Aorta (tissue), 5 donors: ENCODE measurements at places on chromosomes 2 and 18. TPM values are rescaled to one million over a fixed set of nuclear protein-coding genes. Genes with fewer than 3 reads are reported as not detected.

- no peak for DNase-seq
Measured at GRCh38 chr2:239140346-239141020, 260.3 kb downstream of the HDAC4 start.

The MYOM1 gene
- 26.3 TPM for total RNA-seq

The LIPG gene
- total RNA-seq, result 9.1 TPM

DNA sequence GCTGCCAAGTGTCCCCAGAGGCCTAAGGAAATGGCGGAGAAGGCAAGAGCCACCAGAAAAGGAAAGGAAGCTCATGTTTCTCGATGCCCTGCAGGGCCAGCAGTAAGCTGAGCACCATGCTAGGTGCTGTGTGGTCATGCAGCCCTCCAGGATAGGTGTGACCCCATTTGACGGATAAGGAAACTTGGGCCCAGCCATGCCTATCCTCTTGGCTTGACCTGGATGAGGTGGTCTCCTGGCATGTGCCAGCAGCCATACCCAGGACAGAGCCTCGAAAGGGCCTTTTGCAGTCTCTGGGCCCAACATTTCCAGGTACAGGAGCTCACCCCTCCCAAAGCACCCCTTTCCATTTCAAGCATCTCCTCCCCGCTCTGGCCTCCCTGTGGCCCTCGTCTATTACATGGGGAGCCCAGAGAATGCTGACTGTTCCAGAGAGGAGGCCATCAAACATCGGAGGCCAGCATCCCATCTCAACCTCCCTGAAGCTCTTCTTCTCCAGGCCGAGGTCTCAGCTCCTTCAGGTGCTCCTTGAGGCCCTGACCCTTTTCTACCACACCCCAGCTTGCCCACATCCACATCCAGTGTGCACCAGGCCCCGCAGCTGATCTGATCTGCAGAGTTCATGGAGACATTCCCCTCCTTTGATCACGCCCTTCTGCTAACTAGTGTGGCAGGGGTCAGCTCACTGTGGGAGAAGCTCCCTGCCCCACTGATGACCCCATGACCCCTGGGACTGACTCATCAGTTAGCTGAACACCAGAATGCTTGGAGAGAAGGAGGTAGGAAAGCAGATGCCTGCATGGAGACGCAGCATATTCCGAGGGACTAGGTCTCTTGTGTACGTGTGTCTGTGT, 208.4 kb downstream of the TNS1 start:
- no peak for DNase-seq

DNA sequence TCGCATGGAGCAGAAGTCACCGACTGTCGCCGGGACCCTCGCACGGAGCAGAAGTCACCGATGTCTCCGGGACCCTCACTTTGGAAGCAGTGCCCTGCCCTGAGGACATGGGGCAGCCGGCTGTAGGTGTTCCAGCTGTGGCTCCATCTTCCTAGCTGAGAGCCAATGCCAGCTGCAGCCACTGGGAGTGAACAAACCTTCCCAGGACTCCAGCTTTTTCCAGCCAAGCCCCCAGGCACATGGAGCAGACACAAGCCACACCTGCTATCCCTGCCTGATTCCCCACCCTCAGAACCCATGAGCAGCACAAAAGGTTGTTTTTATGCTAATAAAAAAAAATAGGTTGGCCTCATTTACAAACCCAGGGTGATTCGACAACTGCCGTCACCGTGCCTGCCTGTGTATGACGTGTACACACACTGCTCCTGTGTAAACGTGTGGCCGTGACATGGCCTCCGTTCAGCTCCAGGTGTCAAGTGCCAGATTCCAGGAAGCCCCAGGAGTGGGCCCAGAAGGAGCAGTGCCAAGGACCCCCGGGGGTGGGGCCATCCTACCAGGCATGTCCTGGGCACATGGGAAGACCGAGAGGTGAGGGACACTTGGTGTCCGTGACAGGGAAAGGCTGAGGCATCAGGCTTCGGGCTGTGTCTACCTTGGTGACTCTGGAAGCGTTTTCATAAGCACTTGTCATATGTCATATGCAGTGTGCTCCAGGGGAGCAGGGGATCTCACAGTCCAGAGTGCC, 91.5 kb downstream of the EIPR1 start:
- no peak for DNase-seq

- no peak for DNase-seq
Measured at GRCh38 chr2:40243581-40244187, 208.2 kb downstream of the SLC8A1 start.

The ANKRD30B gene
- not detected for total RNA-seq

The RIT2 gene
- not detected for total RNA-seq

GRCh38 chr2:197803033-197803444, 1.4 kb upstream of the PLCL1 start:
- DNase-seq, result no peak

GRCh38 chr18:57837917-57838548, 34.9 kb upstream of the ATP8B1 start:
- no peak for DNase-seq

The RSAD2 gene
- total RNA-seq, result 8.9 TPM

The CPLX4 gene
- total RNA-seq, result not detected

The GALNT14 gene
- 1.2 TPM for total RNA-seq

DNA sequence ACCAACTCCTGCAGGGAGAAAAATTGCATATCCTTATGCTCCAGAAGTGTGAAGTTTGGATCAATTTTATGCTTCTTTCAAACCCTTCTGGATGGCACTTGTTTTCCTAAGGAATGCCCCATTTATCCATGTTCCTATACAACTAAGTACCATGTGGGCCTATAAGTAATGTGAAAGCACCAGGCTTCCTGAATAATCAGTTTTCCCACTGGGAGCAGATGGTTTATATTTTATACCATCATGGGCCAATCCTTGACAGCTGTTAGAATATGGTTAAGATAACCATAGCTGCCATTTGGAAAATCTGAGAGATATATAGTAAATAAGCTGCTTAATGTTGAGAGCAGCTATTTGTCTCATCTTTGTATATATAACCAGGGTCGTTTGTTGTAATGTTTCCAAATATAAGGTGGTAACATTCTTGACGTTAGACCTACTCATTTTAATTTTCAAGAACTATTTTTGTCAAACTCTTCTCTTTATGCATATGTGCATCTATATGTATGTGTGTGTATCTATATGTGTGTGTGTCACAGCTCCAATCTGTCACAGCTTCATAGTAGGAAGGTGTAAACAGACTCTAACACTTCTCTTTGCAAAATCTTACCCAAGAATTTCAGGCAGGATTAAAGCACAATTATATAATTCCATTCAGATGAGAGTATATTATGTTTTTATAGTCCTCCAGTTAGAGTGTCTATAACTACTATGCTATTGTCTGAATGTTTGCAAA, 458.7 kb upstream of the GCFC2 start:
- no peak for DNase-seq

The KCNG2 gene
- 1.1 TPM for total RNA-seq

DNA sequence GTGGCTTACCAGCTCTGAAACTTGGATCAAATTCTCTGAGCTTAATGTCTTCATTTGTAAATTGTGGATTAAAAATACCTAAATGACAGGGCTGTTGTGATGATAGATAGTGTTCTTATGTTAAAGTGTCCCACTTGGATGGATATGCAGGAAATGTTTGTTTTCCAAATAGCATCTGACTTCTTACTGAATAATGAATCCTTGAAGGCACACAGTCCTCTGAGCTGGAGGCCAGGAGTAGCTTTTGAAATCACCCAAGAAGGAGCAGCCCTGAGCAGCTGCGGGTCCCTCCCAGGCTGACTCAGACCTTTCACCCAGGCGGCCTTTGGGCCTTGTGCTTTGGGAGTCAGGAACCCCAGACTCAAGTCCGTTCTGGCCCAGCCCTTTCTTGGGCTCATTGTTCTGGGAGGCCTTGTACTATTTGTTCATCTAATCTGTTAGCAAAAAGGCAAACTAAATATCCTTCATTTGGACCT, 173.0 kb upstream of the GATA6 start:
- DNase-seq, result no peak

DNA sequence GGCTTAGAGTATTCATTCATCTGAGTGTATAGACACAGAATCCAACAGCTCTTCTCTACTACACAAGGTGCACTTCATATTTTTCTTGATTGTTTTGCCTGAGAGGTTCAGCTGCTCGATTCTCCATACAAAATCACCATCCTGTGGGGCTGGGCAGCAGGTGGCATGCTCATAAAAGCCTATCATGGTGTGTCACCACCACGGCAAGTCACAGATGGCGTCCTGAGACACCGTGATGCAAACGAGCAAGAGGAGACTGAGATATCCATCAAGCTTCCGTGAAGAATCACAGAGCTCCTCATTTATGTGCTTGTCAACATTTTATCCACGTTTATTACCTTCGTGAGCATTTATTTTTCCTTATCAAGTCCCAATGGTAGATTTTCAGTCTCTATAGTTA, 22.4 kb upstream of the NRP2 start:
- DNase-seq, result no peak

DNA sequence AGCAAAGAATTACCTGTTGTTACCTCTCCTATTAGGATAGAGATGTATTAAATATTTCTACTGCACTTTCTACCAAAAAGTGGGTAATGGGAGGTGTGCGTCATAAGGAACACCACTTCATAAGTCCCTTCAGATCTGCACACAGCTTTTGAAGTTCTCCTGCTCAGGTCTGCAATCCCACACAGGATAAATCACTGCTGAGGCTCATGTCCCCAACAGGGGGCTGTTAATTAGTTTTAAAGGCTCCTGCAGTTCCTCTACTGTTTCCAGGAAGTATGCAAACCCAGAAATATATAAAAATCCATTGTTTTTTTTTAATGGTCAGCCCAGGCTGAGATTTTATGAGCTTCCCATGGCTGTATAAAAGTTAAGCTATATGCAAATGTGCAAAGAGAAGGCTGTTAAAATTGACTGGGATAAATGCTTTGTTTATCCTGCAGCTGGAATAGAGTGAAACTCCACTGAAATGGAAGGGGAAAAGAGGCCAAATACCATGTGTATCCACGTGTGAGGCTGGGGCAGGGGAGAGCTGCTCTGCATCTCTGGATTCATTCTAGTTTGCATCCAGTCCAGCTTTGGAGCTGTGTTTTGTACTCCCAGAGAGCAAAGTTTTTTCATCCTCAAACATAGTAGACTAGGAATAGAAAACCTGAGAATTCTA, 903.7 kb downstream of the TDRD15 start:
- no peak for DNase-seq
